ENCODE measurements at places on chromosomes 7 and 10. TPM values are rescaled to one million over a fixed set of nuclear protein-coding genes. Genes with fewer than 3 reads are reported as not detected.
A peak's percentile ranks its signal among the peaks of the same experiment; 100 is the strongest.

GRCh38 chr10:74589226-74589673, 237.2 kb upstream of the KAT6B start:
- H3K36me3 ChIP-seq: no peaks in the 10 kb centered on the region
- no peak overlapping the region for H3K4me3 ChIP-seq
- no peak for DNase-seq
- peaks cover 7% of the 10 kb centered on the region for H3K4me1 ChIP-seq
- H3K27me3 ChIP-seq: no peaks in the 10 kb centered on the region
- no peak overlapping the region for H3K27ac ChIP-seq

DNA sequence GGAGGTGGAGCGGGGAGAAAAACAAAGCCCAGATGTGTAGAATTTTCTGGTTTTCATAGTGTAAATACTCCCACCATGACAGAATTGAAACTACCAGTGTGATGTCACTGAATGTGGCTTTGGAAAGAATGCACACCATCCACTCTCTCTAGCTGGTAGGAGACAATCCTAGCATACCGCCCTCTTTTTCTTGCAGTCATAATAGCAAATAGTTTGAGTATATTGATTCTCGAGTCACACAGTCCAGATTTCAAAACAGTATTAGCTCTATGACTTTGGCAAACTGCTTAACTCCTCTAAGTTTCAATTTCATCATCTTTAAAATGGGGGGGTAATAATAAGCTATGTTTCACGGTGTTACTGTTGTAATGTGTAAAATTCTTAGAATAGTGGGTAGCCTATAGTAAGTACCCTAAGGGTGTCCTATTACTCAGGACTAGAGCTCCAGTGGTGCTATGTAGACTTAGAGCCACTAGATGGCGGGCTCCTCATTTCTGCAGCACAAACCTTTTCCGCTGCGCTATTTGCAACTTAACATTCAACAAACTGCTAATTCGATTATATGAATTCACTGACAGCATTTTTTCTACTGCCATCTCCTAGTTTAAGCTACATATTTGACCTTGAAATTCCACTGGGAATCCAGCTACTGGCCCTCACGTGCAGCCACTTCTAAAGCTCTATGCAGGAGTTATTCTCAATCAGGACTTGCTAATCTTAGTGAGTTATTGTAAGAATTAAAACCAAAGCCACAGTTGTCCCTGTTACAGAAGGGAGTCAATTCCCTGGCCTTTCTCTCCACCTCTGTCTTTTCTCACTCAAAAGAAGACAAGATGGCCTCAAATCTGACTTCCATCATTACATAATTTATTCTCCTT, 18.7 kb downstream of the TAS2R40 start:
- H3K36me3 ChIP-seq: no peaks in the 10 kb centered on the region
- peak; percentile 70 for DNase-seq
- no peak overlapping the region for H3K4me3 ChIP-seq
- no peaks in the 10 kb centered on the region for H3K27me3 ChIP-seq
- H3K27ac ChIP-seq: no peak overlapping the region

Gene TCAF2
- total RNA-seq: 1.3 TPM

DNA sequence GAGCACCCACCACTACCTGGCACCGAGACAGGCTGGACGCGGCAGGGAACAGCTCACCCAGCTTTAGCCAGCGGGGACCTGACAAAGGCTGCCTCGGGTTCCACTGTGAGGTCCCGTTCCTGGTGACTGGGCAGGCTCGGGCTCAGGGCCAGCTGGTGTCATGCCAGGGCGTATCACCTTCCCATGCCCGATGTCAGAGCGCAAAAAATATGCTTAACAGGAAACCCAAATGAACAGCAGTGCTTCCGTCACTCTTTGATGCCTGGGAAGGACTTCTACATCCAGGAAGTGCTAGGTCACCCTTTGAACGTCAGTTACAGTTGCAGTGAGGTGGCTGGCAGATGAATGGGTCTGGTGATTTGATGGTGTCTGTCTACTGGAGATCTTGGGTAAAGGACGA, 106.0 kb downstream of the ADARB2 start:
- no peak overlapping the region for H3K4me3 ChIP-seq
- H3K4me1 ChIP-seq: no peaks in the 10 kb centered on the region
- no peak for DNase-seq
- no peaks in the 10 kb centered on the region for H3K27me3 ChIP-seq
- no peaks in the 10 kb centered on the region for H3K36me3 ChIP-seq

- no peaks in the 10 kb centered on the region for H3K27me3 ChIP-seq
- H3K4me1 ChIP-seq: no peaks in the 10 kb centered on the region
- H3K4me3 ChIP-seq: no peak overlapping the region
- H3K36me3 ChIP-seq: no peaks in the 10 kb centered on the region
- H3K27ac ChIP-seq: no peak overlapping the region
Measured at GRCh38 chr7:5143935-5144903, 45.8 kb upstream of the WIPI2 start.

Gene ITIH5
- not detected for total RNA-seq

Gene ZNF853
- total RNA-seq: 0.05 TPM

DNA sequence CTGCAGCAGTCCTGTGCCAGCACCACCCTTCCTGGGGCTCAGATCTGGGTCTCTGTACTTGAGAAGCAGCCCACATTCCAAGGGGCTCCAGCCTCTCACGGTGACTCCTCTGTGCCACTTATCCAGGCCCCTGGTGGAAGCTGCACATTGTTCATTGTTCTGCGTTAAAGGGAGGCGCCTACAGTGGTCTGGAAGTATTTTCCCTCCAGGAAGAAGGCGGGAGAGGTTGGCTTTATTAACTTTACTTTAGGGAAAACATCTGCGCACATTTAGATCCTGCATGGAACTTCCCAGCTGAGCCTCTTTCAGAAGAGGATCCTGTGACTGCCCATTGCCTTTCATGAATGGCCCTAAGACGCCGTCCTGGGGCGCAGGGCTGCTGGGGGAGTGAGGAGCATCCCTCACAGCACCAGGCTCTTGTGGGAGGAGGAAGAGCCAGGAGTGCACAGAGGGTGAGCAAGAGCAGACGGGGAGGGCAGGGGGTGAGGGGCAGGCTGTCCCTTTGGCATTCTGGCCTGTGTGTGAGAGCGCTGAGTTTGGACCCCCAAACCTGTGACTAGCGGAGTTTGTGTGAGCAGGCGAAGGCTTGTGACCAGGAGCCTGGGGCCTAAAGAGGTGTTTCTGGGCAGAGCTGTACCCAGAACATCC, 98.6 kb upstream of the BTBD16 start:
- DNase-seq: no peak
- H3K27ac ChIP-seq: no peak overlapping the region
- no peaks in the 10 kb centered on the region for H3K36me3 ChIP-seq

Data from HCT116 (cell line).